Renal cortex interstitium (tissue), 15 donors: ENCODE measurements at places on chromosomes 12 and 14. TPM values are rescaled to one million over a fixed set of nuclear protein-coding genes. Genes with fewer than 3 reads are reported as not detected.
A peak's percentile ranks its signal among the peaks of the same experiment; 100 is the strongest.

KRT82 gene
- polyA plus RNA-seq: not detected

KRT73 gene
- polyA plus RNA-seq: not detected

TCL1B gene
- polyA plus RNA-seq: 0.30 TPM

P3H3 gene
- polyA plus RNA-seq: 24.4 TPM

PSMB5 gene
- 259 TPM for polyA plus RNA-seq

ADAM21 gene
- 0.65 TPM for polyA plus RNA-seq

SLC25A21 gene
- polyA plus RNA-seq: 4.2 TPM

SLC5A8 gene
- polyA plus RNA-seq: 41.3 TPM

DNA sequence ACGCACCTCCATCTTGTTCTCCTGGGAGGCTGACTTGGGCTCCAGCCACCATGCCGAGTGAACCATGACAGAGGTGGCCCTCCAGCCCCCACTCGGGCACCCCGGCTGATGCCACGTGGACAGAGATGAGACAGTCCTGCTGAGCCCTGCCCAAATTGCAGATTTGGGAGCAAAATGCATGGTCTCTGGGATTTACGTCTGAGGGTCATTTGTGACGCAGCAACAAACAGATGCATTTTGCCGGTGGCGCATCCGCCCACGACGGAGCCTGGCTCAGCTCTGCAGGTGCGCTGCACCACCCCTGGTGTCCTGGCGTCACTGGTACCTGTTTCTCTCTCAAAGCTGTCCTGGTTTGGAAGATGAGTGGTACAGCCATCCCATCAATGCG lies 31.1 kb upstream of the INF2 start:
- DNase-seq: no peak

GRCh38 chr12:95976416-95976832 lies 19.7 kb downstream of the HAL start:
- DNase-seq: no peak

DNA sequence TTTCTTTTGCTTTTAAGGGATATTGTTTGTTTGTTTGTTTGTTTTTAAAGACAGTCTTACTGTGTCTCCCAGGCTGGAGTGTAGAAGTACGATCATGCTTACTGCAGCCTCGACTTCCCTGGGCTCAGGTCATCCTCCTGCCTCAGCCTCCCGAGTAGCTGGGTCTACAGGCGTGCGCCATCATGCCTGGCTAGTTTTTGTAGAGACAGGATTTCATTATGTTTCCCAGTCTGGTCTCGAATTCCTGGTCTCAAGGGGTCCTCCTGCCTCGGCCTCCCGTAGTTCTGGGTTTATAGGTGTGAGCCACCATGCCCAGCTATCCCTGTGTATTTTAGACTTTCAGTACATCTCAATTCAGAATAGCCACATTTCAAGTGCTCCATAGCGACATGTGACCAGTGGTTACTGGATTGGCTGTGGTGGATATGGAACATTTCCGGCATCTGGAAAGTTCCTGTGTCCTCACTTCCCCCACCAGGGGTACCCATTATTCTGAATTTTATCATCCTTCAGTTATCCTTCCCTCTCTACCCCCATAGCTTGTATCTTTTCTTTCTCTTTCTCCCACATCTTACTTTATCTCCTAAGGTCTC lies 61.1 kb downstream of the HRK start:
- DNase-seq: no peak

GRCh38 chr12:131990066-131990979 lies 40.6 kb downstream of the EP400 start:
- no peak for DNase-seq

DNA sequence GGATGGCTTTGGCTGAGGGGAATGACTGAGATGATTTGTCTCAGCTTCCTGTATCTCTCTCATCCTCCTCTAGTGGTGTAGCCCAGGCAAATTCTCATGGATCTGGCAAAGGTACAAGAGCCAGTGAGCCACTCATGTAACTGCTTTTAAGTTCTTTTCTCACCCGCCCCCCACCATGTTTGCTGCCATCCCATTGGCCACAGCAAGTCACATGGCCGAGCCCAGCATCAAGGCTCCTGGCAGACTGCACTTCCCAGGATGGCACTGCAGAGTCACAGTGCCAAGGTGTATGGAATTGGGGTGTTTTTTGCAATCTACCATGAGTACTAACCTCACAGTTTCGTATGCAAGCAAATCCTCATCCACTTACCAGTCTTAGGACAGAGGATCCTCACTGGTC lies 50.9 kb downstream of the CHST11 start:
- DNase-seq: no peak

DNA sequence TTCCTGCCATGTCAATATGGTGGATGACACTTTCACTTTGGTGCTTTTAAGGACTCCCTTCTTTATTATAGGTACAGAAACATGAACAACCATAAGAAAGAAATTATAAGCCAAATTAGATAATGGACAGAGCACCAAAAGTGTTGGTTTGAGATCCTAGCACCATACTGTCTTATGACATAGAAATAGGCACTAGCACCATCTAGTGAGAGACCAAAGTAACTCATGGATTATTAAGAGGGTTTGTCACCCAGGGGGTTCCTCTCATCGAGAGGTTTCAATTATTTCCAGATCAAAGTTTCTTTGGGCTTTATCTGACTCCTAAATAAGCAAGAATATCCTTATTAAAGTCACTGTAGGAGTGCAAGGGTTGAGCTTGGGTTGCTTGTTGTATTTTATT lies 153.0 kb upstream of the DIO2 start:
- DNase-seq: no peak

DNA sequence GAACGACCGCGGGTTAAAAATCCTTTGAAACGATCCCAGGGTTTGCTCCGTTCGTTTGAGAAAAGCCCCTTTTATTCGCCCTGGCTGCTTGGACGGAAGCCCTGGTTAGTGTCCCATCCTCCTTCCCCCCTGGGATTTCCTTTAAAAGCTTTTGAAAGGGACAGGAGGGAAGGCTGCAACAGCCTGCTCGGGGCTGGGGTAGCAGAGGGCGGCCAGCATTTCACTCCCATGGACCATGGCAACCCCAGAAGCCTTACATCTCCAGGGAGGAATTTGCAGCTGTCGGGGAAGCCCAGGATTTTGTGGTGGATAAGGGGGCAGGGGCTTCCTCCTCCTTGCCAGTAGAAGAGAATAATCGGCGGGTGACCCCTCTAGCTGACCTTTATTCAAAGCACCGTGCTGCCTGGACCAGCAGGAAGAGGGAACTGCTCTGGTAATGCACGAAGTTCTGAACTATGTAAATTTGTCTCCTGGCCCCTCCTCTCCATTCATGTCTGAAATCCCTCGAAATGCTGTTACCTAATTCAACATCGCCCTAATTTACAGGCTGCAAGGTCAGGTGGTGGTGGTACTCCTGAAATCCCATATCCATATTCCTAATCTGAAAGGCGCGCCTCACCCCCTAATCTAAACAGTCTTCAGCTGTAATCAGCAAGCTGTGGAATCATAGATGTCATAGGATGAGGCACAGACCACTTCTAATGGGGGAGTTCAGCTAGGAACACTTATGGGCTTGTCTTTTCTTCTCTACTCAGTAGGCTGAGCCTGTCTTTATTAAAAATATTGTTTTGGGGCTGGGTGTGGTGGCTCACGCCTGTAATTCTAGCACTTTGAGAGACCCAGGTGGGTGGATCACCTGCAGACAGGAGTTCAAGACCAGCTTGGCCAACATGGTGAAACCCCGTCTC lies 1.0 kb upstream of the CLIP1 start:
- peak; percentile 39 for DNase-seq

- no peak for DNase-seq
Measured at GRCh38 chr12:117053050-117053400, 46.2 kb downstream of the TESC start.

DNA sequence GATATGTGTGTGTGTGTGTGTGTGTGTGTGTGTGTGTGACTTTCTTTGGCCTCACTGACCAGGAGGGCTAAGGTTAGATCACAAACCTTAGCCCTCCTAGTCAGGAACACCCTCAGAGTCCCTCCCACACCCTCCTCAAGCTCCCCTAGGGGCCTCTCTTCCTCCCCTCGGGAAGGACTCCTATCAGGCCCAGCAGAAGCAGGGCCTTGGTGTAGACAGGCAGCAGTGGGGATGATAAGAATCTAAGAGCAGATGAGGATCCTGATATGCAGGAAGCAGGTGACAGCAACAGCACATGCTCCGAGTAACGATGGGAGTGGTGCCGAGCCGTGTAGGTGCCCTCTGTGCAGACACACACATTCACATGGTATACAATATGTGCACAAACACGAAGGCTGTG lies 20.7 kb downstream of the PLEK2 start:
- no peak for DNase-seq

DNA sequence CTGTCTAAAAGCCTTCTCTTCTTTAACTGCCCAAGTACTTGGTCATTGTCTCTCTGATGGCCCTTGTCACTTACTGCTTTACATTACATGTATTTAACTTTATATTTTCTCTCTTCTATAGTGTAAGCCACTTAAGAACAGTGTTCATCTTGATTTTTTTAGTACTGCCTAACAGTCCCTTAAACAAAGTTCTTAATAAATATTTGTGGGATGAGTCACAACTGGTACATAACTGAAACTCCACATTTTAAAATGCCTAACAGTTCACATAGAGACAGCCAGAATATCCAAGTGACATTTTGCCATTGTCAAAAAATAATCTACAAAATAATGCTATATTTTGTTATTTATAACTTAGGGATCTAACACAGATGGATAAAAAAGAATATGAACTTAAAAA lies 146.6 kb downstream of the STXBP6 start:
- no peak for DNase-seq

GRCh38 chr14:26987744-26988363 lies 390.0 kb upstream of the NOVA1 start:
- DNase-seq: no peak

DNA sequence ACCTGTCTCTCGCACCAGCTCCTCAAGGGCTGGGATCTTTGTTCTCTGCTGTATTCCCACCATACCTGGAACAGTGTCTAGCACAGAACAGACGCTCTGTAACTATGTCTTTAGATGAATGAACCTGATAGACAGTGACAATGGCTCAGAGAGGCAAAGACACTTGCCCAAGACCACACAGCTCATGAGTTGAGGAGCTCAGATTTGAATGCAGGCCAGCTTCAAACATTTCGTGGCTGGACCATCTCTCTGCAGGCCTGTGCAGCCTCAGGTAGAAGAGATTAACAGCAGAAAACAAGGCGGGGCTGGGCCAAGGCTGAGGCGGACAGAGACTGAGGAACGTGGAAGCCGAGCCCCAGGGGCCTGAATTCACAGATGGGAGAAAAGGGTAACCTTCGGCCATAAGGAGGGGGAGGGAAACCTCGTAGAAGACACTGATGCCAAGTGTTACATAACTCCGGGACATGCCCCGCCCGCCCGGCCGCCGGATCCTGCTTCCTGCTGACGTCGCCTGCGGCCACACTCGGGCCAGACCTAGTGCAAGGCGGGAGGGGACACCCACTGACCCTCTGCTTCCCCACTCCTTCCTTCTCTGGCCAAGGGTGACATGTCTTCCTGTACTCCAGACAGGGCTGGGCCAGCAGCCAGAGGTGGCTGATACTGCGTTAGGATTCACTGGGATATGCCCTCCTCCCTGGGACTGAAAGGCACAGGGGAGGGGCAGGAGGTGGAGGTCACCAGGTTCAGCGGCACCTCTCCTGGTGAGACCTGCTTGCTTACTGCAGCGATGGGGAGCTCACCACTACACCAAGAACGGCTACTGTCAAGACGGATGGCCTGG lies 86.8 kb downstream of the RFLNA start:
- DNase-seq: no peak

DNA sequence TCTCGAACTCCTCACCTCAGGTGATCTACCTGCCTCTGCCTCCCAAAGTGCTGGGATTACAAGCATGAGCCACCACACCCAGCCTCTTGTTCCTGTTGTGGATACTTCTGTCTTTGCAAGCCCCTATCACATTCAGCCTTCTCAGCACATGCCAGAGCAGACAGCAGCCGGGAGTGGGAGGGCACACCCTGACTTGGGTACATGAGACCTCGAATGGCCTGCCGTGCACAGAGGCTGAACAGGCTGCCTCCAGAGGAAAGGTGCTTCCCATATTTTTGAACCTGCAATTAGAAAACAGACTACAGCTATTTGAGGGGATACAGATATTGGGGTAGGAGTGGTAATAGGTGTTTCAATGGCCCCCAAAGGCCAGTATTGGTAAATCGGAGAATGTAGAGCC lies 307.3 kb upstream of the DIO3 start:
- DNase-seq: no peak

- no peak for DNase-seq
Measured at GRCh38 chr14:92565718-92566115, 52.1 kb downstream of the RIN3 start.

DNA sequence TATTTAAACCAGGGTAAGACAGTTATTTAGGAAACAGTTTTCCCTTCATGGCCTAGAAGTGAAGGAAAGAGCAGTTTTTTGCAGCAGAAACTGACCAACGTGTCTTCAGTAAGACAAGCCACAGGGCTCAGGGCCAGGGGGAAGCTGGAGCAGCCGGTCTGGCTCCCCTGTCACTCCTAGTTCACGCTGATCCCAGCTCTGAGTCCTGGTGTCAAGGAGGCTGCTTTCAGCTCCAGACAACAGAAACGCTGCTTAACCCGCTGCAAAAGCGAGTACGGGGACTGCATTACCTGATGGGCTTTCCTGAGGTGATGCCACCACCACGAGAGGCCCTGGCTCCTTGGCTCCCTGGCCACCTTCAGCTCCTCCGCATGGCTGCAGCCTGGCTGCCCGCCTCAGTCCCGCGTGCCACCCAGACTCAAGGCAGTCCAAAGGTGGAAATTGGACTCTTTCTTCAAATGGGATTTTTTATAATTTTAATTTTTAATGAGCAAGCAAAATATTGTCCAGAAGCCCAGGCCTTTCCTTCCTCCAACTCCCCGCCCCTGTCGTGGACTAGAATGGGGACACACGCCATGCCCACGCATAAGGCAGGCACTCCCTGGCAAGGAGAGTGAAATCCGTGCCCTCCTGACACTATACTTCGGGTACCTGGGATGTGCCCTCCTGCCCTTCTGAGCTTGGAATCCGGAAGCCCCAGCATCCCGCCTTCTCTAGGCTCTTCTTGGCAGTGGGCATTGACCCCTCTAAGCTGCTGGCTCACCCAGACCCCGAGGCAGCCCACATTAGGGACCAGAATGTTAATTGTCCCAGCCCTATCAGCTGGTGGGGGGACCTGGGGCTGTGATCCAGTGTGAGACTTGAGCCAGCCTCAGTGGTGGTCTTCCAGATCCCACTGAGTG lies 85.0 kb downstream of the PAPOLA start:
- DNase-seq: no peak

DNA sequence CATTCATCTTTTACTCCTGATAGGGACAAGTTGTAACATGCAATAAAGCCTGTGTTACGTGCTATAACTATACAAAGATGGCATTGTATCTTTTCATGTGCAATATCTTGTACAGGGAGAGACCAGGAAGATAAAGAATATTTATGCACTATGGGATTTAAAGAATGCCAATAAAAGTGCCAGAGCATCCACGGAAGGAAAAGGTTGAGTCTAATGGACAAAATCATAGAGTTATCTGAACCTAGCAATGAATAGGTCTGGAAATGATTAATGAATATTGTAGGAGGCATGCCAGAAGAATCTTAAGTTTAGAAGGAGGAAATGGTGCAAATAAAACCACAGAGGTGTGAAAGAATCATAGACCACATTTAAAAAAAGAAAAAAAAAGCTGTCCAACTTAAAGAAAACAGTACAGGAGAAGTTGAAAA lies 263.9 kb downstream of the KCNC2 start:
- DNase-seq: peak; percentile 26
